Adipocyte (in vitro differentiated cells): ENCODE measurements at places on chromosomes 2 and 18.

DNA sequence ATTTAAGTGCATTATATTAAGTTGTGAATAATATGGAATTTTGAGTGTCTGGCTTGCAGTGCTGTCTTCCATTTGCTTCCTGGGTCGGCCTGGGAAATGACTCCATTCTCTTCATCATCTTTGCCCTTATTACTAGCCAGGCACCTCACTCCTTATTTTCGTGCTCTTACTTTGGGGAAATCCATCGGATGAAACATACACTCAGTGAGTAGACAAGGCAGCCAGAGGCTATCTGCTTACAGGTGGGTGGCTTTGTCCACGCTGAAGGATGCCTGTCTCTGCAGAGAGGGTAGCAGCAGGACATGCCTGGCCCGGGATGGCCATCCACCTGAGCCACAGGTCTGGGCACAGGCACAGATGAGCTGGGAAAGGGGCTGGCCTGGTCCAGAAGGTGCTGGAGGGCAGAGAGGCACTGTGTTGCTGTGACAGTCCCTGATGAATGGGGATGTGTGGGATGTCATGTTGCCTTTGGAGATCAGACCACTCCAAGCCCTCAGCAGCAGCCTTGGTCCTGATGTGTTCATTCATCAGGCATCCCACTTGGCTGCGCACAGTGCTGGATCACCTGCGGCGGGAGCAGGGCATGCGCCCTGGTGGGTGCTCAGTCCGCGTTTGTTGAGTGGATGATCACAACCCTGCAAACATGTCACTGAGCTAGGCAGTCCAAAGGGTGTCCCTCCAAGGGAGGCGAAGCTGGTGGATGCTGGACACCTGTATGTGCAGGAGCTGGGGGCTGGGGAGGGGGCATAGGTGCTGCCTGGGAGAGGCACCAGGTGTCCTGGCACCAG lies 236.0 kb downstream of the LDLRAD4 start:
- DNase-seq: no peak

GRCh38 chr2:230944123-230944653 lies 19.1 kb upstream of the GPR55 start:
- DNase-seq: no peak

GRCh38 chr2:104574367-104574766 lies 279.5 kb upstream of the POU3F3 start:
- DNase-seq: no peak

DNA sequence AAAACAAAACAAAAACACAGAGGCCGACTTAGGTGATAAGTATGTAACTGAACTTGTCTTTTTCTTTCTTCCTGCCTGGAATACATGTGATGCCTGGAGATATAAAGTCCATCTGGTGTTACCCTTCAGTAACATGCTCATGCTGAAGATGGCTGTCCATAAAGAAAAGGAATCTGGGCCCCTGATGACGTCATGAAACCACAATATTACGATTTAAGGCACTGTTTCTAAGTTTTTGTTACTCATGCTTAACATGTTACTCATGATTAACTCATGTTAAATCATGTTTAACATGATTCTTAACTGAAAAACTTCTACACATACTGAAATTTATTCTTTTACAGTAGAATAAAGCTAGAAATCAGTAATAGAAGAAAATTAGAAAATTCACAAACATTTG lies 49.0 kb downstream of the STRADB start:
- no peak for DNase-seq

GRCh38 chr2:138218397-138218796 lies 254.1 kb downstream of the HNMT start:
- no peak for DNase-seq

DNA sequence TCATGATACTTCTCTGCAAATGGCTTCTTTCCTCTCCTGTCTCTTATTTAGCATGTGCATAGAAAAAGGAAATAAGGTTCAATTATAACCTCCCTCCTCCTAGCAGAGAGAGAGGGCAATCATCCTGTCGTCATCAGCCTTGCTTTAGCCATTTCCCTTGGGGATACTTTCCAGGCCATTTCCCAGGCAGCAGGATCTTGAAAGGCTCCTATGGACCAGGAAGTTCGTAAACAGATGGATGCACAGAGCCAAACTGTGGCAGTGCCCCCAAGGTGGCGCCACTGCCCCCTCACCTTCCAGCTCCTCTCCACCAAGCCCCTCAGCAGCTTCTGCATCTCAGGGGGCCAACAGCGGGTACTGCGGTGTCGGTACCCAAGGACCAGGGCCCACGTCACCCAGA lies 157.4 kb downstream of the DTNA start:
- DNase-seq: no peak

GRCh38 chr18:23377669-23378301 lies 75.3 kb upstream of the RIOK3 start:
- DNase-seq: peak; percentile 86

- DNase-seq: no peak
These were observed 107.3 kb upstream of the MYCN start for GRCh38 chr2:15832849-15833680.

DNA sequence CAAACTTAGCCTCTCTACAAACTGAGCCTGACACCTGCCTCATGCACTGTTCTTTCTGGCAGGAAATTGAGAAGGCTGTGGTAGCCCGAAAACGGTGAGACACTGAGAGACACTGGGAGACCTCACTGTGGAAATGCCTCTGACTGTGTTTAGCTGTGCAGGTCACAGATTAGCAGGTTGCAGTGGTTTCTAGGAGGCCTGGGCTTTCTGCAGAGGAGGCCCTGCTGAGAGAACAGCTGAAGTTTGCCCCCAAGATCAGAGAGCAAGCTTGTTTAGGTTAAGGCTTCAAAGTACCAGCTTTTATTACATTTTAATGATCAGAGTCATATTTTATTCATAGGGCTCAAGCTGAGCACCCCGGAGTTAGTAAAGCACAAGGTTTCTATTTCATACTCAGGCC lies 68.7 kb upstream of the LYPD6 start:
- no peak for DNase-seq

DNA sequence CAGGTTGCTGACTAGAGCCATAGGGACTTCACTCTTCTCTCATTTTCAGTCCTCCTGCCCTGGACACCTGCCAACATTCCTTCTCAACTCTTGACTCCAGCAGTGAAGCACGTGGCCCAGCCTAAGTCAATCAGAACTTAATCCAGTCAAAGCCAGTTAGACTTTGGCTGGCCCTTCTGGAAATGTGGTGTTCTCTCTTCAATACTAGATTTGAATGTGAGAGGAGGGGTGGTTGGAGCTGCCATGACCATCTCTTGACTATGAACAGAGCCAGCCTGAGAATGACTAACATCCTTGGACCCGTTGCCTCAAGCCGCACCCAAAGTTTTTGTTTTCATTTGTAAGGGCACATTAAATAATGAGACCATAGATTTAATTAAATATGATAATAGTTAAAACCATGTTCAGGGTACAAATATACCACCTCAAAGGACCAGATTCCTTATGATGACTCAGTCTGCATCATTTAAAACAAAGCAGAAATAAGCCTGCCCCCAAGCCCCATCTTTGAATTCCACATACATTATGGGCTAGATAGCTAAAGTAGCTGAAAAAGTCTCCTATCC lies 49.7 kb upstream of the RASGRP3 start:
- DNase-seq: peak; percentile 57

GRCh38 chr2:96788442-96789244 lies 27.4 kb upstream of the CNNM3 start:
- peak; percentile 17 for DNase-seq

DNA sequence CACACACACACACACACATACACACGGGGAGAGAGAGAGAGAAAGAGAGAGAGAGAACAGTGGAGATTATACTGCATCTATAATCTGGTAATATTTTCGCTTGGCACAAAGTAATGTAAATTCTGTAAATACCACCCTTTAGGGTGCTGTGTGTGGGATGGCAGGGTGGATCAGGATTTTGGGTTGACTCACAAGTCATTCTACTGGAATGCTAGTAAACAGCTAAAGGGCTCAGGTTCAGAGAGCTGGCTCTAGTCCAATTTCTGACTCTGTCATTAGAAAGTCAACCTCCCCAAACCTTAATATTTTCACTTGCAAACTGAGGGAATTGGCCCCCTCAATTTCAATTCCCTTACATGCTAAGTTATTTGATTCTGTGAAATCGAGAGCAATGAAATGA lies 308.3 kb downstream of the TSN start:
- no peak for DNase-seq

- no peak for DNase-seq
These were observed 656.0 kb upstream of the SALL3 start for GRCh38 chr18:78323453-78324197.

GRCh38 chr2:204571911-204572310 lies 26.6 kb downstream of the PARD3B start:
- no peak for DNase-seq

GRCh38 chr2:33670392-33670937 lies 71.4 kb upstream of the FAM98A start:
- DNase-seq: no peak

DNA sequence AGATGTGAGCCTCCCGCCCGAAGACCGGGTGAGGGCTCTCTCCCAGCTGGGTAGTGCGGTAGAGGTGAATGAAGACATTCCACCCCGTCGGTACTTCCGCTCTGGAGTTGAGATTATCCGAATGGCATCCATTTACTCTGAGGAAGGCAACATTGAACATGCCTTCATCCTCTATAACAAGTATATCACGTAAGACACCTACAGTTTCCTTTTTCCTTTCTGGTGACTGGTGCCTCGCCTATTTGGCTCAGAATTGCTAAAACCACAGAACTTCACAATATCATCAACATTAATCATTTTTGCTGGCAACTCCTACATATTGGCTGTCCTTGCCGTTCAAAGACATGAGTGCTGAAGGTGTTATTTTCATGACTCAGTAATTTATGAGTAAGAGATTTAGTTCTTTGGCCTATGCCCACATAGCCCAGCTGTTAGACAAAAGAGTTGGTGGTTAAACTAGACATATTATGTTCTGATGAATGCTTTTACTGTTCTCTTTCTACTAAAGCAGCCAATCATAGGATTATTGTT lies 2.2 kb downstream of the STAMBP start:
- DNase-seq: peak; percentile 43

GRCh38 chr2:37156071-37156856 lies 516 bp downstream of the EIF2AK2 start:
- peak; percentile 62 for DNase-seq

GRCh38 chr18:36015629-36016028 lies 43.1 kb downstream of the RMP24 start:
- DNase-seq: no peak

GRCh38 chr2:223554923-223555322 lies 47.2 kb downstream of the SCG2 start:
- no peak for DNase-seq
